Stimulated activated CD8-positive, alpha-beta memory T cell treated with anti-CD3 and anti-CD28 coated beads, Interleukin-4, amount 100 ng/mL, for 24 hours (primary cell): ENCODE measurements at places on chromosomes 12 and 14.

DNA sequence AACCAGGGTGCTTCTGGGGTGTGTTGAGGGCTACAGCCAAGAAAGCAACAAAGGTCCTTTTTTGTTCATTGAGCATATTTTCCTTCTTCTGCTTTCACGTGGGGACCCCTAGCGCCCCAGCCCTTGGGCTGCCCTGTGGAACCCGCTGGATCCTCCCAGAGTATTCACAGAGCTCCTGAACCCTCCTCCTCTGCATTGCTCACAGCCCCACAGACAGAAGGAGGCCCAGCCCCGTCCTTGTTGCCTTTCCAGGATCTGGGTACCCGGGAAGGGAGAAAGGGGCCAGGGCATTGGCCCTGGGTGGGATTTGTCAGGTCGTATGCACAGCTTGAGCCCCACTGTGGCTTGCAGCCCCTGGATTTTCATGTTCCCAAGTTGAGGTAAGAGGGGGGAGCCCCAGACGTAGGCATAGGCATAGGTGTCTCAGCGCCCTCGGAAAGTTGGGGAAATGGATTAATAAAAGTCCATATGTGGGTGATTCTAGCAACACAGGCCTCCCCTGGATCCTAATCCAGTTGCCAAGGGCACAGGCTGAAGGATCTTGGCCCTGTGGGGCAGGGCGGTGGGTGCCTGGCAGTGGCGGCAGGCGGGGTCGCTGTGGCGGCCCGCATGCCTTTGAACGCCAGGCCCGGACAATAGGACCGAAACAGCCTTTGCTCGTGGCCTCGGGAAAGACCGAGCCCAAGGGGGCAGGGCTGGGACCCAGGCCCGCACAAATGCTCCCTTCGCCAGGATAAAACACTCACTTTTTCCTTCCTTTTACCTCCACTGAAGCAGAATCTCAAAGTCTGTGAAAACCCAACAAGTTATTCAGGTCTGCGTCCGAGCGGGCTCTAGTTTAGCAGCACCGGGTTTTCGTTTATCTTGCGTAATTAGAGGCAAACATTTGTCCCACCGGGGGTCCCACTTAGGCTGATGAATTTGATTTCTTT is 3.0 kb upstream of the HOXC10 start:
- no peak for DNase-seq

GRCh38 chr14:85530626-85531025 is 682 bp downstream of the FLRT2 start:
- DNase-seq, result no peak

- no peak for DNase-seq
These were observed 6.9 kb upstream of the HOXC11 start for GRCh38 chr12:53966085-53966384.

DNA sequence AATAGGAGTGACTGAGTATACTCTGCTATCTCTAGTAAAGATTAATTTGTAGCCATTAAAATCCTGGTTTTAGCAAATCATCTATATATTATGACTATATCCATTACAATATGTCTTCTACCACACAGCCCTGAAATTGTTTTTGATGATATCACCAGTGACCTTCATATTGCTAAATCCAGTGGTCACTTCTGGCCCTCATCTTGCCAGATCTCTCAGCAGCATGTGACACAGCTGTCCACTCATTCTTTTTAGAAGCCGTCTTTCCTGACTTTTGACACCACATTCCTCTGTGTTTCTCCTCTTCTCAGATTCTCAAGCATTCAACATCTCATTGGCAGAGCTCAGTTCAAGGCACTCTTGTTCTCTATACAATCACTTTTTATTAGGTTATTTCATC is 54.9 kb downstream of the CPNE8 start:
- DNase-seq, result no peak

DNA sequence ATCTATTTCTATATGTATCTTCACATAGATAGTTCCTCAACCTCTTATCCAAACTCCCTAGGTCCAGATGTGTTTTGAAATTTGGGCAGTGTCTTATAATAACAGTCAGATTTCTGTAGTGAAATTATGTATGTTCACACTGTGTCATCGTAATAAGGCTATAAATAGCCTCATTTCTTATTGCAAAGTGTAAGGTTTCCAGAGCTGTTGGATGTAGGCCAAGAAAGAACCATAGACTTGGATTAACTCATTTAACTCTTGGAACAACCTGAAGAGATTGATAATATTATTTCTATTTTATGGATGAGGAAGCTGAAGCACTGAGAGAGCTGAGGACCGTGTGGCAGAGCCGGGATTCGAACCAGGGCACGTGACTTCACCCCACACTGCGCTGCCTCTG is 49.0 kb upstream of the PIWIL1 start:
- DNase-seq, result no peak
